NCI-H345 (cell line): ENCODE measurements at places on chromosomes 3 and 15.

- DNase-seq, result peak; percentile 1
These were observed 17.6 kb upstream of the CCDC174 start for GRCh38 chr3:14633819-14634424.

DNA sequence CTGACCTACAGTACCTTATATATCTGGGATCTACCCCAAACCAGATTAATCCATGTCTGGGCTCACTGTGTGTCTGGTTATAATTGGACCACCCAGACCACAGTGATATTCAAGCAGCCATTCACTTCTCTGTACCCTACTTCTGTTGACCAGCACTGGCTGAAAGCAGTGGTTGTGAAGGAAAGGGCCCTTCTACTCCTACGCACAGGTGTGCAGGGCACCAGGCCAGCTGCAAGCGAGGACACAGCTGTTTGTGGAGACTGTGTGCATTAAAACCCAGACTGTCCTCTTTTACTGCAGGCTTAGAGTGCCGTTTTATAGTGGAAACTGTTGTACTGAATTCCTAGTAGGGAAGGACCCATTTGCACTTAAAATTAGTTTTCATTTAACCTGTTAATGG is 29.5 kb downstream of the CTDSPL start:
- no peak for DNase-seq

- DNase-seq, result no peak
These were observed 85.0 kb upstream of the CBLB start for GRCh38 chr3:105953831-105954230.

- DNase-seq, result no peak
These were observed 63.2 kb upstream of the PYDC2 start for GRCh38 chr3:191397771-191398170.

- DNase-seq, result no peak
These were observed 47.0 kb downstream of the CALML4 start for GRCh38 chr15:68158046-68158628.

DNA sequence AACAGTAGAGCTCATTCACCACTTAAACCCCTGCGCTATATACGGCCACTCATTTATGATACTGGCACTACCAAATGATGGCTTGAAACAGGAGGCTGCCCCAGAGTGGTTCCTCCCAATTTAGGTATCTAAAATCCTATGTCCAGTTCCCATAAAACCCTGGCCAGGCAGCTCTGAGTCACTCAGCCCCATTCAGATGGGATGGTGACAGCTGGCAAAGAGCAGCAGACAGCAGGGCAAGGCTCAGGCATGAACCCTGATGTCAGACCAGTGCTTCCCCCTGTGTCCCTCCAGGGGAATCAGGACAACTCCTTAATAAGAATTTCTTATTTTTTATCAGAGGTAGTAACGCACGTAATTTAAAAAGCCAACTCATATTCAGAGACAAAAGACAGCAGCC is 77.2 kb upstream of the RNU6-1 start:
- no peak for DNase-seq

DNA sequence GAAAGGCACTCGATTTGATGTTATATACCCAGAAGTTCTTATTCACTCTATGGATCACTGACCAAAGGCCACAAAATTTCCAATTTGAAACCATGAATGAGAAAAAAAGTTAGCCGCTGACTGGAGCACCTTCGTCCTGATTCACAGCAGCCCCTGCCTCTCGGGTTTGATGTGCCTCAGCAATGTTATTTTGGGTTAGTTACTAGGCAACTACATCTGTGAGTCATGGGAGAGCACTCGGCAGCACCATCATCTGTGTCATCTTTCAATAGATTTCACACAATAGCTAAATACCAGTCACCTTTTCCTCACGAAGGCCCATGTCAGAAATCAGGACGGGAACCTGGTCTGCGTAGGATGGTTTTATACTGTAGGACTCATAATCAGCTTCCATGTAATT is 269.2 kb downstream of the ZBBX start:
- DNase-seq, result peak; percentile 60

DNA sequence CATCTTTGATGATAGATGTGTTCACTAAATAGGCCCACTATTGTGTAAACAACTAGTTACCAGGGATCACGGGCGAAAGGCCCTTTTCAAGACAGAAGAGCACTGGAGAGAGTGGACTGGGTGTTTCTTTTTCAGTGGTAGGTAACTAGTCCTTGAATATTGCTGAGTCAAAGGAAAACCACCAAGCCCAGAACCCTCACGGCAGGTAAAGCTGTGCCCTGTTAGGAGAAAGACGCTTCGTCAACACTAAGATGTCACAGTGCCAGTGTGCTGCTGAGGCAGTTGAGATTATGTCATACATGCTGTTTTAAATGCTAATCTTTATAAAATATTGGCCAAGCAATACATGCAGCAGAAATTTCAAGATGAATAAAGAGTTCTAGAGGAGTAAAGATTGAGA is 578.6 kb downstream of the PYDC2 start:
- DNase-seq, result no peak

- no peak for DNase-seq
These were observed 61.0 kb downstream of the POLR2M start for GRCh38 chr15:57767481-57767880.

- DNase-seq, result no peak
These were observed 46.2 kb downstream of the DMXL2 start for GRCh38 chr15:51576286-51576850.

- no peak for DNase-seq
These were observed 369.8 kb downstream of the TBC1D5 start for GRCh38 chr3:17372362-17373210.

GRCh38 chr3:111967068-111967467 is 11.8 kb upstream of the ABHD10 start:
- DNase-seq, result no peak

- no peak for DNase-seq
These were observed 6.9 kb downstream of the CYFIP1 start for GRCh38 chr15:22973286-22973685.

DNA sequence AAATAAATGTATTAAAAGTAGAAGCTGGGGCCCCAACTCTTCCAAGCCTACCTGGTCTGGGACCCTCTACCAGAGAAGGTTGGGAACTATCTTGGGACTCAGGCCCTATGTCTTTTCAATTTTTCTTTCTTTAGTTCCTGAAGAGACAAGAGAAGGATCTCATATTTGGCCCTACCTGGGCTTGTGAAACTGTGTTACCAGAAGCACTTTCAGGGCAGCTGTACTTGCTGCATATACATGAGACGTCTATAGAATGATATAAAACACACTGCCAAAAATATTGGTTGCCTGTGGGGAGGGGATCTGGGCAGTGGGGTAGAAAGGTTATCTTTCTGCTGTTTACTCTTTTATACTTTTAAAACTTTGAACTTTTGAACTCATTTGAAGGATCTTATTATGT is 604 bp upstream of the EPB42 start:
- DNase-seq, result no peak

DNA sequence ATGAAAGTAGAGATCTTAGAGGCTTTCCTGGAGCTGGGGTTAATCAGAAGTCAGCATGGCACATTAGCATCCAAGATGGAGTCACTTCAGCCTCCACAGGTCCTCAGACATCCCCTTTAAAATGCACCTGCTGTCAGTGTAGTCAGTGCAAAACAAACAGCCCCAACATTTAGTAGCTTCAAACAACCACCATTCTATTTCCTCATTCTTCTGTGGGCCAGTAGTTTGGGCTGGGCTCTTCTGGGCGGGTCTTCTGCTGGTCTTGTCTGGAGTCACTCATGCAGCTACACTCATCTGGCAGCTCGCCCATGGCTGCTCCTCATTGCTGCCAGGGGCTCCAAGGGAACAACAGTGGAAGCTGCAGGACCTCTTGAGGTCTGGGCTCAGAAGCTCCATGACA is 99.9 kb downstream of the TLE3 start:
- DNase-seq, result peak; percentile 84

- DNase-seq, result no peak
These were observed 45.3 kb downstream of the ROPN1B start for GRCh38 chr3:126014252-126014651.

GRCh38 chr3:175865724-175866123 is 1006.6 kb downstream of the NAALADL2 start:
- DNase-seq, result no peak

DNA sequence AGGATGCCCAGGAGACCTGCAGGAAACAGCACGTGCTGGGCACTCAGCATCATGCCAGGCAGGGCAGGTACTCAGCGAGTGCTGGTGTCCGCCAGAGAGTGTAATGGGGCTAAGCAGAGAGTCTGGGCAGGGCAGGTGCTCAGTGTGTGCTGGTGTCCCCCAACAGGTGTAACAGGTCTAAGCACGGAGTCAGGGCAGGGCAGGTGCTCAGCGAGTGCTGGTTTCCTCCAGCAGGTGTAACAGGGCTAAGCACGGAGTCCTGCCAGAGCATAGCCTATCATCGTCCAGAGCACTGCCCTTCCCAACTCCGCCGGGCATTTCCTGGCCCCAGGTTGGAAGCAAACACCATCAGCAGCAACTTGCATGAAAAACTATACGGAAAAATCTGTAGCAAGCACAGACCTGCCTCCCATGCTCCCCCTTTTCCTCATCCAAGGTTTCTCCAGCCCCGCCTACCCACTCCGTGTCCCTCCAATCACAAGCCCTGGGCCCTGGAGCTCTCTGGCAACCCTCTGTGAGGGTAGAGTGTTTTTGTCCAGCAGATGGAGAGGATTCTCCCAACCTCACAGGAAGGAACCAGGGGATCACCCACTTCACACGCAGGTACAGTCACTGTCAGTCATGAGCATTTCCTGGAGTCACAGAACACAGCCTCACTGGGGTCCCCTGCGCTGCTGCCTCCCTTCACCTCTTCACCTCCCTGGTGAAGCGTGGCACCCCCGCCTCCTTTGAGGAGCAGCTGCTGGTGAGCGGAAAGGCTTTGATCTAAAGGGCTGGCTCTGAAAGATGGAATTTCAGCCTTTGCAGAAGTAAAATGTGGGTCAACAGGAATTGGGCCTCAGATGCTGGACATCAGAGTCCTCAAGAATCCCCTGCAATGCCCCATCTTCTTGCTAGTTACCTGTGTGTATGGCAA is 302.5 kb downstream of the OCA2 start:
- peak; percentile 73 for DNase-seq

GRCh38 chr3:114687151-114687550 is 393.3 kb downstream of the TIGIT start:
- no peak for DNase-seq

DNA sequence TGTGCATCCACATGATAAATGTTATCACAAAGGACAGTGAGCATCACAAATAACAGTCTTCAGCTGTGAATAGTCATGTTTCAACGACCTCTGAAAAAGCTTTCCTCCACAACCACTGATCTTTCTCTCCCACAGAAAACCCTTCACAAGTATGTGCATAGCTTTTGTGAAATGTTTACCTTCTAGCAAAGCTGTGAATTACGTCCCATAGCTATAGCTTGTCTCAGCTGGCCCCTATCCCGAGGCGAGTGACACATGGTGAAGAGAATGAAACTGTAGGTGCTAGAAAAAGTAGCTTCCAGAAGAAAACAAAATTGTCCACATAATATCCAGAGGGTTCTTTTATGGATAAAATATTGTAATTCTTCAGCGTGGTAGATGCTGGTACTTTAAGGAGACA is 182.0 kb downstream of the FGF12 start:
- DNase-seq, result no peak

DNA sequence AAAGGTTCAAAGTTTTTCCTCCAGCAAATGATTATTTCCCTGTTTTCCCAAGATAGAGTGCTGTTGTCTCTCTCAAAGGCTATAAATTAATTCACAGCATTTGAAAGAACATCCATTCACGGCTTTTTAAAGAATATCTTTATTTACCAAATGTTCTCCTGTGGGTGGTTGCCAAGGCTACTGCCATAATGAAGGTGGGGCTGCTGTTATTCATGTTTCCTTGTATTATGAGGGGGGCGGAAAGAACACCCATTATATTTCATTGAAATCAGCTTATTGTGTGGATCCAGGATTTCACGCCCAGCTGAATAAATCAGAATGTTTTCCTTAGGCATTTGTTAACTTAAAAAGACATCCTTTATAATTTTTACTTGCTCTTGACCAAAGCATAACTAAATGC is 10.1 kb downstream of the SRP14 start:
- DNase-seq, result no peak

DNA sequence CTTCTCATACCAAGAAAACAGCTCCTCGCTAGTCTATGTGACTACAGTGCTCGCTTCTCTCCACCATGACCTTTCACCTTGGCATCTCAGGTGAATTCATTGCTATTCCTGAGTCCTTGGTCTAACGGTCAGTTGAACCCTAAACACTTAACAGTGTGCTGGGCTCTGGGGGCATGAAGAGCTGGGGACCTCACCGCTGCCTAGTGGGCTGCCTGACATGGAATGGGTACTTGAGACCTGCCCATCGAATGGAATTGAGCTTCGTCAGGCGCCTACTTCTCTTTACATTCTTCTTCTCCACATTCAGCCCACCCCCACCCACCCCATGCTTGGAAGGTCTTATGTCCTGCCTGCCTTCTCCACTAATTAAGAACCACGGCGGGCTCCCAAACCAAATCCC is 22.1 kb downstream of the BOC start:
- no peak for DNase-seq

- no peak for DNase-seq
These were observed 89.7 kb upstream of the PHLDB2 start for GRCh38 chr3:111769110-111769991.

- DNase-seq, result no peak
These were observed 38.7 kb downstream of the PDIA5 start for GRCh38 chr3:123105201-123106189.

- DNase-seq, result no peak
These were observed 233.6 kb upstream of the CTDSPL start for GRCh38 chr3:37627951-37628620.

DNA sequence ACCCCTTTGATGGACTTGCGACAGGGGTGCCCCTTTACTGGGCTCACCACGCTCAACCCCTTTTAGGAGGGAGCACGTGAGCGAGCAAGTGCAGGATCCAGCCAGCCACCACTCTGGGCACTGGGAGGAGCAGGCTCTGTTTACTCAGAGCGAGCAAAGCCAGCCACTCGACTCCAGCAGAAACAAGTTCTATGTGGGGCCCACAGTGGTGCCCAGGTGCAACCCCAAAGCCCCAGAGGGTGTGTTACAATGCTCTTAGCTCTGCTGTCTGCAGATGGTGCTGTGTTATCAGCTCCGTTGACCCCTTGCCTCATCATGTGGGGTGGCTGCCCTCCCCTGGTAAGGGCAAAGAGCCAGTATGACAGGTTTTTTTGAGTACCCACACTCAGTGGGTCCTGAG is 120.3 kb upstream of the SUCLG2 start:
- DNase-seq, result no peak

DNA sequence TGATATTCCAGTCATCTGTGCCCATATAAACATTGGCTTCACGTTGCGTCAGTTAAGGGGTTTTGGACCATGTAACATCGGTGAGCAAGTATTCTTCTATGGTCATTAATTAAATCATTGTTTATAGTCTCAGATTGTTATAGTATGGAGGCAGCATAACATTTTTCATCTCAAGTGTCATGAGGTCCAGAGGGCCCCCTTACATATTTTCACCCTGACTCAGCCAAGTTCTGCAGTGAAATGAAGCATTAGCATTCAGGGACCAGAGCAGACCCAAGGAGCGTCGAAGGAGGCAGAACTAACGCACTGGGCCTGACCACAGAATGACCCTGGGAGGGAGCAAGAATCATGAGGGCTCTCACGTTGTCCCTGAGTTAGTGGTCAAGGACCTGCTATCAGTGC is 171.5 kb downstream of the LRTM1 start:
- no peak for DNase-seq
